ENCODE measurements at places on chromosomes 6 and 20.

GRCh38 chr6:39361657-39362486 lies 39.4 kb upstream of the KCNK16 start:
- peak; percentile 16 for DNase-seq

- DNase-seq, result no peak
These were observed 440.0 kb upstream of the NOX3 start for GRCh38 chr6:155895641-155896040.

DNA sequence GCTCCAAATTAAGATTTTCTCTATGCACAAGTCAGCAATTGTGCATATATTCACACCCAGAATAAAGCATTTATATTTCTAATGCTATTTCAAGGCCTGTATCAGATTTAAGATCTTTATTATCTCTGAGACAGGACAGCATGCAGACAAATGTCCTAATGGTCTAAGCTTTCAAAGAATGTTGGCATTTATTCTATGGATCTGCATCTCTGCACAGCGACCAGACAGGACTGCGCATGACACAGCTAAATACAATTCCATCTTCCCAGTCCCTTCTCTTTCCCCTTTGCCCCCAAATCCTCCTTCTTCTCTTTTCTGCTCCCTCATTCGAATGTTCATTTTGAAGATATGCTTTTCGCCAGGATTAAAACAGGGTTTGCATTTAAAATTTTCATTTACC lies 478.5 kb downstream of the PKHD1 start:
- no peak for DNase-seq

DNA sequence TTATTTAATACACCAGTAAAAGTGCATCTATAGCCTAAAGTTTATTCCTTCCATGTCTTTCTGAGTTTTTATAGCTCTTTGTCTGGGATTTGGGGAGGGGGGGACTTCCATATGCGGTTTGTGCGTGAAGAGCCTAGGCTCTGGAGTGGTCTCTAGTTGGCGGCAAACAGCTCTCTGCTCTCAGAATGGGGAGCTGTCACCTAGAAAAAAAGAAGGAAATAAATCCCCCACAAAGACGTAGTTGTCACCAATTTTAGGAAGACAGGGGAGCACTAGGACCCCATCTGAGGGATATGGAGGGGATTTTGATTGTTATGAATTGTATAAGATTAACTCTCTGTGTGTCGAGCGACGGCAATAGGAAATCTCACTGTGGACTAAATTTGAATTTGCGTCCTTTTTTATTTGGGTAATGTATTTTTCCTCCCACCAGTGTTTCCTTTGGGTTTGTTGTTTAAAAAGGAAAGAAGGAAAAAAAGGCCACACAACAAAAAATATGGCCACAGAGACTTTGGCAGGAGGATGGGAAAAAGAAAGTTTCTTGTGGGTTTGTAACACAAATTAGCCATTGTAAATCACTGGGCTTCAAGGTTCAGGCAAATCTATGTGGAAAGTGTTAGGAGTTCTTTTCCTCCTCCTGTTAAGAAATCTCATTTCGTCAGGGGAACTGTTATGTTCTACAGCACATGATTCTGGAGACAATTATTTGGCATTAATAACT lies 7.4 kb downstream of the POU3F2 start:
- DNase-seq, result no peak

DNA sequence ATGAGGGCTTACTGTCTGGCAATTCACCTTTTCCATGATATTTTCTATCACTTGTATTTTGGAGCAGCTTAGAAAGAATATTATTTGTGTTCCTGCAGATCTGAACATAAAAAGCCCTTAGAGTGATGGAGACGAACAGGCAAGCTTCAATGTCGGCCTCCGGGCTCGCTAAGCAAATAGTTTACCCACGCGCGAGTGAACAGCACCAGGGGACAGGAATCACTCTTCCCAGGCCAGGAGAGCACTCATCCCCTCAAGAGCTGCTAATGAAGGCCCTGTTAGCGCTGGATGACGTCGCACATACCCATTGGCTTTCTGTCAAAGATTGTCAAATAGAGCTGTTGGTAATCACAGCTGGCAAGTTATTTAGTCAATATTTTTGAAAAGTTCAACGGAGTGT lies 395.7 kb downstream of the ZFAND3 start:
- no peak for DNase-seq

DNA sequence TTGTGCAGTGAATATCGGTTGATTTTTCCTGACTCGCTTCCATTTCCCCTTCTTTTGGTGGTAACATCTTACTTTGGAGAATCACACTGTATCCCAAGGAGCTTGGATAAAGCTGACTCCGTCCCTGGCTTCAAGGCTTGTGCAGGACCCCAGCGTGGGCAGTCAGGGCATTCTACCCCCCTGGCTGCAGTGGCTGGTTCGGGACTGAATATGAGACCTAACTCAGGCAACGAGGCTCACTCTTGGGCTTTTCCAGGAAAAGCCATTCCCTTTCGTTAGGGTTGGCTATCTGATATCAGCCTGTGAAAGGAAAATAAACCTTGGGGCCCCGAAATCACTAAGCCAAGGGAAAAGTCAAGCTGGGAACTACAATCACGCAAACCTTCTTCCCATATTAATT lies 30.1 kb upstream of the GJA1 start:
- DNase-seq, result no peak

GRCh38 chr6:43060034-43060754 lies 763 bp downstream of the KLC4 start:
- no peak for DNase-seq

GRCh38 chr6:115060581-115060980 lies 717.8 kb upstream of the HS3ST5 start:
- DNase-seq, result no peak

- DNase-seq, result no peak
These were observed 710.2 kb upstream of the FLRT3 start for GRCh38 chr20:15047601-15048000.

GRCh38 chr6:36912030-36912454 lies 26.3 kb downstream of the C6orf89 start:
- peak; percentile 17 for DNase-seq

DNA sequence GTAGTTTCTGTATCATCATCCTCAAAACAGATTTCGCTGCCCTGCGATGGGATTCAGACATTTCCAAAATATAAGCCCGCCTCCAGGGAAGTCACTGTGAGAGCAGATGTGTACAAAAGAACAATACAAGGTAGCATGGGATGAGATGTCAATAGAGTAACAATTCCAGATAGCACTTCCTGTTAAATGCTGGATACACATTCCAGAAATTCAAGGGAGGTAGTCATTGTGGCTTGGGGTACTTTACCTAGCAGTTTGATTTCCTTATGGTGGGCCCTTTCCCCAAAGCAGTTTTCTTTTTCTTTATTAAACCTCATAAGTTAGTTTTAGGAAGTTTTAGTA lies 2.5 kb downstream of the RNF217 start:
- DNase-seq, result no peak

GRCh38 chr6:35062676-35063574 lies 78.2 kb downstream of the TCP11 start:
- no peak for DNase-seq

DNA sequence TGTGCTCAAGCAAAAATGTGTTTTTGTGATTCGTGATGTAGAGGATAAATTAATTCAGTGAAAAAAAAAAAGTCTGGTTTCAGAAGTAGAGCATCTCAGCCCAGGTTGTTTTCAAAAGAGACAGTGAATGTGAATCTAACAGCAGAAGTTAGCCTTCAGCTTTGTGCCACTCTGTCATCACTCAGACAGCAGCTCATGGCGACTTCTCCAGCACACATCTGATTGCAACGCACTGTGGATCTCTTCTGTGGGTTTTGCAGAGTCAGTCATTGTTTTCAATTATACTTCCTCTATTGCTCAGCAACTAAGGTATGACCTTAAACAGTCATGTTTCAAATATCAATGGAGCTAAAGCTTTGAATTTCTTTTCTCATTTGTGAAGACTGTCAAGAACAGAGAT lies 335.5 kb upstream of the POU3F2 start:
- DNase-seq, result no peak

DNA sequence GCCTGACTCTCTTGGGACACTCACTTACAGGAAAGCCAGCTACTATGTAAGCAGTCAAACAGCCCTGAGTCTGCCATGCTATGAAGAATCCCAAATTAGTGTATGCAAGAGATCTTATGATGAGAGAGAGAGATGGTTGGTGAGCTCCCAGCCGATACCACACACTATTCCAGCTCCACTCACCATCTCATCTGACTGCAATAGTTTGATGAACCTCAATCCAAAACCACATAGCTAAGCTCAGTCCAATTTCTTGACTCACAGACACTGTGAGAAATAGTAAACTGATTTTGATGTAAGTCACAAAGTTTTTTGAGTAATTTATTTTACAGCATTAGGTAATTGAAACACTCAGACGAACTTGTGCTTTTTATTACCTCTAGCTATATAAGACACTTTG lies 441.4 kb downstream of the COL12A1 start:
- no peak for DNase-seq

GRCh38 chr20:44279228-44279627 lies 31.8 kb downstream of the FITM2 start:
- no peak for DNase-seq

GRCh38 chr6:166318649-166319600 lies 10.7 kb upstream of the PRR18 start:
- DNase-seq, result no peak

DNA sequence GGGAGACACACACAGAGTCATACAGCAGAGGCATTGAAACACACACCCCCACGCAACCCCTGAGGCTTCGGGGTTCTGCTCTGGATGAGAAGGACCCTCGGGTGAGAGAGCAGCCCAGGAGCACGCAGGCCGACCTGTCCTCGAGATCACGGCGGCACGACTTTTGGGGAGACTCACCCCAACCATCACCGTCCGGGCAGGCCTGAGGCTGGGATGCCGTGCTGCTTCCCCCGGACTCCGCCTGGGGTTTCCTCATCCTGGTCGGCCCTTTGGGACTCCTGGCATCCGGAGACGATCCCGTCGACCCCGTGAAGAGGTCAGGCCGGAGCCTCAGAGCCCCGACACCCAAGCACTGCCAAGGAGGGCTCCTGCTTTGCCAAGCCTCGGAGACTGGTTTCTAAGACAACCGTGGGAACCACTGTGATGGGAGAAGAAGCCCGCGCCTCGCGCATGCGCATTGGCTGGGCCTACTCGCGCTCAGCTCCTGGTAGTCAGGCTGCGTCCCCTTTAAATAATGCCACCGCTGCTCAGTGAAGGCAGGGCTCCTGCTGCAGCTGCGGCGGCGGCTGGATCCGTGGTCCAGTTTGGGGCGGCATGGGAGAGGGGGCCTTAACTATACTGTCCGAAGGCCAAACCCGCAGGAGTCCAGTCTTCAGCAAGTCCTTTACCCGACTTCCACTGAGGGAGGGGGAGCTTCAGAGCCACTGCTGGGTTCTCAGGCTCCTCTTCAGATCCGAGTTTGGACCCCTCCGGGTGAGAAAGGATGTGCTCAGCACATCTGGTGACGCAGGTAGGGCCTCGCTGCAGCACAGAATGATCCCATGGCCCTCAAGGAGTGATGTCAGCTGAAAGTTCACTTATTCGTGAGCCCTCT lies 171.4 kb upstream of the ZNF337 start:
- peak; percentile 68 for DNase-seq

- no peak for DNase-seq
These were observed 22.2 kb downstream of the PSMG4 start for GRCh38 chr6:3280866-3281465.

- no peak for DNase-seq
These were observed 14.4 kb downstream of the NT5E start for GRCh38 chr6:85464260-85464644.

DNA sequence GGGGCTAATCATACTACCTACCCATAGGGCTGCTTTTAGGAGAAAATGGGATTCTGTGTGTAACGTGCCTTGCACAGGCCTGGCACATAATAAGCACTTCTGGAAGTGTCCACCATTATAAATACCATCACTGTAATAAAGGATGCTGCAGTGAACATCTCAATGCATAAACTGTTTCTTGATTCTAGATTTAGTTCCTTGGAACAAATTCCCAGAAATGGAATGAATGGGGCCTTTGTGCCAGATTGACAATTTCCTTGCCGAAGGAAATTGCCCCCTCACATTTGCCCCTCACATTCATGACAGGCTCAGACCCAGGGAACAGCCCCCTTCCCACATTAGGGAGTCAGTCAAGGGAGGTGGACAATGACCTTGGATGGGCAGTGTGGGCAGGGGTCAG lies 29.2 kb downstream of the BPIFB4 start:
- DNase-seq, result no peak

DNA sequence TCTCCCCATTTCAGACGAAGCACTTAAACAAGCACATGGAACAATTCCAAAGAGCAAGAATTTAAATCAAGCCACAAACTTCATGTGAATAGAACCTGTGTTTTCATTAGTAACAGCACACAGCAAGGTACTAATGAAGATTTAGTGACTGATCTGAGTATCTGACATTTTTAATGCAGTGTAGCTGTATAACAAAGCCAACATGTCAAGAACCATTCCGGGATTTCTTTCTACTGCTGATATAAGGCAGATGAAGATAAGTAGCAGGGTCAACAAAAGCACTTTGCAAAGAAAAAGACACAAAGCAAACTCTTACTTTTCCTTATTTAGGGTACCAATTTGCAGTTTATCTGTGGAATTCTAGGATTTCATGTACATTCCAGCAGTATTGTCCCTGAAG lies 11.3 kb downstream of the SLC17A5 start:
- no peak for DNase-seq

- no peak for DNase-seq
These were observed 69.7 kb downstream of the EPB41L2 start for GRCh38 chr6:130993292-130993765.

DNA sequence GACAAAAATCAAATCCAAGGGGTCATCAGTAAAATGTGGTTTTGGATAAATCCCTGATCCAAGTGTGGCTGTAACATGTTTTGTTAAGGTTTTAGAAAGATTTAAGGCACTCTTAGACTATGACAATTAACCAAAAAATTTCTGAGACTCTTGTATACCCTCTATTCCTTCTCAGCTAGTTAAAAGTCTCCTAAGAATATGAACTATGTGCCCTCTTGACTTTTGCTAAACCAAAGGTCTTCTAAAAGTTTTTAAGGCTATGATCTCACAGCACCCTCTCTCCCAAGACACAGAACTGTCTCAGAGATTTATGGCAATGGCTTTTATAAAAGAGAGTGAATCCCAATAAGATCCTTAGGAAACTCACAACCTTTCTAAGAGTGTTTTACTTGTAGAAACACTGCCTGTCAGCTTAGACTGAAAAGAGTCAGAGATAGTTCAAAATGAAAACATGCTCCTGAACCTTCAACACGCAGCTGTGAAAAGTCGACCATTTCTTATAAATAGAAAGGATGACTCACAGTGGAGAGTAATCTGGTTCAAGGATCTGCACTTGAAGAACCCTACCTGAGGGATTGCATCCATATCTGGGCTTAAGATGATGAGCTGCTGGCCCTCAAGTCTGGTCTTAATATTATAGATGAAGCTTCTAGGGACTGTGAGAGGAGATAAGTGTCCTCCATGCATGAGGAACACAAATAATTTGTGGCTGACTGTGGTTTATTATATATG lies 388.4 kb upstream of the GJE1 start:
- DNase-seq, result no peak

GRCh38 chr6:52760105-52760765 lies 3.0 kb downstream of the GSTA2 start:
- no peak for DNase-seq

Measured in CD8-positive, alpha-beta memory T cell (primary cell).